ENCODE measurements at places on chromosomes 6 and 20.

- no peak for DNase-seq
These were observed 689.4 kb upstream of the MAP3K7 start for GRCh38 chr6:91276315-91276714.

GRCh38 chr6:151716526-151716932, 91.0 kb upstream of the ESR1 start:
- peak; percentile 11 for DNase-seq

- DNase-seq, result no peak
These were observed 199.0 kb downstream of the SOD2 start for GRCh38 chr6:159493898-159494585.

GRCh38 chr6:54095723-54096122, 15.5 kb upstream of the MLIP start:
- DNase-seq, result no peak

GRCh38 chr6:15349379-15349778, 103.5 kb downstream of the JARID2 start:
- DNase-seq, result no peak

GRCh38 chr6:4920914-4921410, 82.9 kb downstream of the RPP40 start:
- DNase-seq, result no peak

GRCh38 chr6:32833664-32834063, 4.9 kb downstream of the TAP2 start:
- no peak for DNase-seq

- no peak for DNase-seq
These were observed 73.2 kb downstream of the ROS1 start for GRCh38 chr6:117352466-117353081.

DNA sequence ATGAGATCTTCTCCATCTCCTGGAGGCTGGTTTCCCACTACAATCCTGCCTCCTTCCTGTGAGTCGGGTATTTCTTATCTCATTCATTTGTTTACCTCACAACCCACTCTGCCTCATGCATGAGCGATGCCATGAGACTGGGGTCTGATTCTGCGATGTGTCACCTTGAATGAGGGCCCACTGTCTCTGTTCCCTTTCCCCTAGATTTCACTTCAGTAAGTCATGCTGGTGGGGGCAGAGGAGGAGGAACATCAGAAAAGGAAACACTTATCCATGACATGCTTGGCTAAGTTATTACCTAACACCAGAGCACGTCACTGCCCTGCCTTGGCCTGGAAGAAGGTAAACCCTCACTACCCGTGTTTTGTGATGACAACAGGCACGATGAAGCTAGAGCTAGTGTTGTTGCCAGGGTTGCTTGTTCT, 337.4 kb upstream of the PRDM1 start:
- DNase-seq, result no peak

DNA sequence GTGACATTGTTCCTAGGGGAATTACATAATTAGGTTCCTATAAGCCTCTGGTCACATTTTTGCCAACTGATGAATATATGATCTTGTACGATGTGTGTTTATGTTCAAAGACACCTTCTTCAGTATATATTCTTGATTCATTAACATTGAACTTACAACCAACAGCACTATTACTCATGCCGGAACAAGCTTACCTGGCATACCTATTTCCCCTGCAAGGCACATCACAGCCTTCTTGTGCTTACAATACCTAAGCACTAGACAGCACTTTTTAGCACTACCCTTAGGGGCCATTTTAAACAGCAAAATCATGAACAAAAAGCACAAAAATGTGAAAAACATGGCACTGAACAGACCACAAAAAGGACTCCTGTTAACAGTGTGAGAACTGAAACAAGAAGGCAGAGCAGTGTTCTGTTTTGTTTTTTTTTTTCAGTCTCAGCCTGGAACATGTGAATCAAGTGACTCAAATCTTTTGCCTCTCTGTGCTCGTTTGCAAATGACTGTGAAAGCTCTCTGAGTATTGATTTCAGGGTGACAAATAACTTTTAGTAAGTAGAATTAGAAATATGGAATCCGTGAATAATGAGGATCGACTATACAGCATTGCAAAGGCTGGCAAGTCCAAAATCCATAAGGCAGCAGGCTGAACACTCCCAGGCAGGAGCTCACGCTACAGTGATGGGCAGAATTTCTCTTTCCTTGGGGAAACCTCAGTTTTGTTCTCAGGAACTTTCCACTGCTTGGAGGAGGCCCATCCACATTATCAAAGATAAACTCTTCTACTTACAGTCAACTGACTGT, 102.3 kb upstream of the TSHZ2 start:
- no peak for DNase-seq

DNA sequence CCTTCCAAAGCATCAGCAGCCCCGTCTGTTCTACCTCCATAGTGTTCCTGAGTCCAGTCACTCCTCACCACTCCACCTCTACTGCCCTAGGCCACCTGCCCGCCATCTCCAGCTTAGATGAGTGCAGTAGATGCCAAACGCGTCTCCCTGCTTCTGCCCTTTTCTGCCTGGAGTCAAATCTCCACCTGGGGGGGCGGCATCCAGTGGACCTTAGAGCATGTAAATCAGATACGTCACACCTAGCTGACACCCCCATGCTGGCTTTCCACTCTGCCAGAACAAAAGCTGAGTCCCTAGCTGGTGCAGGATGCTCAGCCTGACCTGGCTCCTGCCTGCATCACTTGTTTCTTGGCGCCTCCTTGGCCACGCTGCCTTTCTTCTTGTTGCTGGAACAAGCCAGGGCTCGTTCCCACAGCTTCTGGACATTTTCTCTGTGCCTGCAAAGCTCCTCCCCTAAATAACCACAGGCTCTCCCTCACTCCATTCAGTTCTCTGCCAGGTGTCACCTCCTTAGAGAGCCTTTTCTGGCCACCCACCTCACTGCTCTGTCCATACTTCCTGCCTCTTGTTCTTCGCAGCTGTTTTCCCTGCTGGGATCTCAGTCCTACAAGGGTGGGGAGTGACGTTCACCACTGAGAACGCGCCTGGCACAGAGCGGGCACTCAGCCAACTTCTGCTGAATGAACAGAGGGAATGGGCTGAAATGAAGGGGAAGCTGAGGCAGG, 5.8 kb downstream of the DDR1 start:
- no peak for DNase-seq

DNA sequence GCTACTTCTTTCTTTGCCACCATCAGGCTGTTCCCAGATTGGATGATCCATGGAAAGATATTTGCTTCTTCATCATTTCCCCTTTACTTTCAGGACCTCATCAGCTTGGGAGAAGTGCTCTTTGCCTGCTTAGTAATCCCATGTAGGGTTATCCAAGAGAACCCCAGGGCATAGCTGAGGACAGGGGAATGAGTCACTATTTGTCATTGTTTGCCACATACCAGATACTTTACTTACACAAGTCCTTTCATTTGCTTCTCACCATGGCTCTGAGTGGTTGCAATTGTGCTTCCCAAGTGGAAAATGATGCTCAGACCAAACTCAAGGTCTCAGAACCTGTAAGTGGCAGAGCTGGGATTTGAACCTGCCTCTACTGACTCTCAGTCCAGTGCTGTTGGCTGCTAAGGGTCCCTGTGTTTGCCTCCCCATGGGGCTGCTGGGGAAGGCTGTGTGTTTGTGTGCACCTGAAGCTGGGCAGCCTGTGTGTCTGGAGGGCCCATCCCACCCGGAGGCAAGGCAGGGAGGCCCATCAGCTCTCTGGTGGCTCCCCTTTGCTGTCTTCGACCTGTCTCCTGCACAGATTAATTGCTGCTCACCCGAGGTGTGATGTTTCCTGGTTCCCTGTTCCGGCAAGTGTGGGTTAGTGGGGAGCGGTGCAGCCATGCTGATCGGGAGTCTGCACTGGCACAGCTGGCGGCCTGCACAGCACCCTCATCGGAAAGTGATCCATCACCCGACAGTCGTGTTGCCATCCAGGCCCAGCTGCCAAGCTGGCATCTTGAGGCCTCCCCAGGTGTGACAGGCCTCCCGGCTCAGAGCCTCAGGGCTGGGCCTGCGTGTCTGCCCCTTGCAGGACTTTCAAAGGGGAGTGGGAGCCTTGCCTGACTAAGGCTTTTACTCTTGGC, 228.8 kb downstream of the DHX35 start:
- DNase-seq, result no peak

GRCh38 chr6:11770546-11771466, 7.8 kb downstream of the ADTRP start:
- DNase-seq, result peak; percentile 56

GRCh38 chr6:17318435-17319165, 37.4 kb downstream of the RBM24 start:
- peak; percentile 31 for DNase-seq

- DNase-seq, result no peak
These were observed 25.7 kb downstream of the HMGN3 start for GRCh38 chr6:79208816-79209215.

- DNase-seq, result peak; percentile 40
These were observed 31.5 kb downstream of the NINL start for GRCh38 chr20:25553819-25554296.

GRCh38 chr6:112911959-112912358, 564.8 kb downstream of the RFPL4B start:
- DNase-seq, result no peak

DNA sequence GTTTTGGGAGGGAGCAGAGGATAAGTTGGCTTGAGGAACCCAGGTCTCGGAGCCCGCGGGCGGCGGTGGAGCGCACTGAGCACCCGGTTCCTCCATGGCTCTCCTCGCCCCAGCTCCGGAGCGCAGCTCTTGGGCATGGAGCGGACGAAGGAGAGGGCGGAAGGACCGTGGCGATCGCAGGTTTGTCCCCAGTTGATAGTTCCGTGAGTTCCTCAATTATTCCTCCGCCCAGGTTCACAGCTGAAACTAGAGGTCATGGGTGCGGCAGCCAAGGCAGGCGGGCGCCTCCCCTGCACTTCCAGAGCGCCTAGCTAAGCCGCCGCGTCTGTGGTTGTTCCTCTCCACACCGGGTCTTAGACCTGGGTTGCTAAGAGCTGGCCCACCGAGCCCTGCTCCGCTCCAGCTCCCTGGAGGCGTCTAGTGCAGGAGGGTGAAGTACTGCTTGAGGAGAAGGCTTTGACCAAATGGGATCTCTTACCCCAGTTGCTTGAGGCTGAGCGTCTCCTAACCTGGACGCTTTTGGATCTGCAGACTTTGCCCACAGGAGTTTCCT, at the start of gene HTR1B:
HTR1B (minus strand) TSS at position 184 of the 553 bp plus-strand sequence; CDS start at position 96, 88 bp downstream.
- DNase-seq, result no peak

- no peak for DNase-seq
These were observed 11.7 kb upstream of the PRIM2 start for GRCh38 chr6:57305761-57306160.

GRCh38 chr6:90146921-90147649, 149.6 kb downstream of the BACH2 start:
- no peak for DNase-seq

DNA sequence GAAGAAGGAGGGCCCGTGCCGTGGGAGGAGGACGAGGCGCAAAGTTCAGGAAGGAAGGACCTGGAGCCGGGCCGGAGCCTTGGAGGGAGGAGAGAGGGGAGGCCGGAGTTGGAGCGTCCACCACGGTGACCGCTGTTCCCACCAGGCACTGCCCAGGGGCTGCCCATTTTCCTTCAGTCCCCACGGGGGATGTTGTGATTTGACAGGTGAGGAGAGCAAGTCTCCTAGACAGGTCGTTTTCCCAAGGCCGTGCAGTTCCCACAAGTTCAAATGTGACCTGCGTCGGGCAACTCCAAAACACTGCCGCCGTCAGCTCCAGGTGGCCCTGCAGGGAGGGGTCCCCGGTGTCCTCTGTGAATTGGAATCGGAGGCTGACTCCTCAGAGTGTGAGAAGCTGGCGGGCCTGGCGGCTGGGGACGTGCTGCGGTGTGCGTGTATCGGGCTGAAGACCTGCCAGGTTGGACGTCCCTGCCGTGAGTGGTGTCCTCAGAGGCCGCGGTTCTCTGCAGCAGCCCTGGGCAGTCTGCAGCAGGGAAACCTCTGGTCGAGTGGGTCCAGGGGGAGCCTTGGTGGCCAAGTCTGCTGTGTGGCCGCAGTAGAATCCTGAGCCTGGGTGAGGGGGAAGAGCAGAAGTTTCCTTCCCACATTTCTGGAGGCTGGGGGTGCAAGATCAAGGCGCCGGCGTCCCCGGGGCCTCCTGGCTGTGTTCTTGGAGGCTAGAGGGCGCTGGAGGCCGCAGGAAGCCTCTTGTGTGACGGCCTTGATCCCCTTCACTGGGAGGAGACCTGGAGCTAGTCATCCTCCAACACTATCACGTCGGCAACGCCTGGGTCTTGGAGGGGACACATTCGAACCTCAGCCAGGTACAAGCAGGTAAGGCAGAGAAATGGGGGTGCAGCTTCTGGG, 115.1 kb upstream of the FRMD1 start:
- DNase-seq, result no peak

DNA sequence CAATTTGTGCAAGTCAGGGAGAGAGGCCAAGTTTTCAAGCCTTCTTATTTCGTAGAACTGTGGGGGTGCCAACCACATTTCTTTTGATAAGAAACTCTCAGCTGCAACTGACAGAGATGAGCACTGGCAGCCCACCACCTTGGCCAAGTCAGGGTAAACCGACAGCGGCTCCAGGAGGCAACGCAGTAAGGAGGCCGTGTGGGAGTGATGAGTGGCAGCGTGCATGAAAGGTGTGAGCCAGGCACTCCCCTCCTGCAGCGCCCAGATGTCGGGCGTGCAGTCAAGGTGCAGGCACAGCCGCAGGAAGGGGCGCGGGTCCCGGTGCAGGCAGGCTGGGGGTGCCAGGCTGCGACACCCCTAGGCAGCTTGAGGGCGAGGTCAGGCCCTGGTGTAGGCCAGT, 49.2 kb upstream of the HDAC2 start:
- DNase-seq, result no peak

- peak; percentile 78 for DNase-seq
These were observed 26.7 kb downstream of the SAYSD1 start for GRCh38 chr6:39088331-39088730.

DNA sequence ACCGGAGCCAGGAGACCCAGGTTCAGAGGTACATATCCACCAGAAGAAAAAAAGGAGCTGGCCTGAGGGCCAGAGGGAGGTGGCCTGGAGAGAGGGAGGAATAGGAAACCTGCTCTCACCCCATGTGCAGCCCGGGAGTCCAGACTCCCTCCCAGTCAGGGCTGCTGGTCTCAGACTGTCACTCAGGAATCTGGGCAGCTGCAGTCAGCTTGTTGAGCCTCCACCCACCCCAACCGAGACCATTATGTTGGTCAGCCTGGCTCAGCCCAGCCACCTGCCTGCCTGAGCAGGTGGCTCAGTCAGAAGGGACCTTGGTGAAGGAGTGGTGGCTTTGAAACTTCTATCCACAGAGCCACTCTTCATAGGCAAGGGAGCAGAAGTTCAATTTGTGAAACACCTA, 53.3 kb upstream of the EPB41L1 start:
- peak; percentile 32 for DNase-seq

- no peak for DNase-seq
These were observed 75.6 kb upstream of the GNRH2 start for GRCh38 chr20:2967841-2968240.

DNA sequence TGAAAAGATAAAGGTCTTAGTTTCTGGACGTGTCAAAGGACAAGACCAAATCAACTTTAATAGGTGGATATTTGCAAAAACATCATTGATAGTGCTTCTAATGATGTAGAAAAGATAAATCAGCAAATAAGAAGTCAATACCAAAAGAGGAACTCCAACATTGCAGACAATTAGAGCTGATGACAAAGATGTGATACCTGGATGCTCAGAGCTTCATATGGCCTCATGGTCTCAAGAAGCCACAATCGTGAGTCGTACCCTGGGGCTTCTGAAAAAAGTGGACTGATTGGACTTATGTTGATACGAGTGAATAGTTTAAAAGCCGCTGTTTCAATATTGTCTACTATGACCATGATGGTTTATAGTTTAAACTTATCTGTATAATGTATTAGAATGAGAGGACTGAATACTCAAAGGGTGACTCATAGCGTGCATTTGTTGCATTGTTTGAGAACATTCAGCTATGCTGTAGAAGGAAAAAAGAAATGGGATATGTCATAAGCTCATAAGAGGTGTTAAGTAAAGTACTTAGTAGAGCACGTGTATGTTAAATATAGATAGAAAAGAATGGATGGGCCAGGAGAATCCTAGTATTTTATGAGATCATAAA, 54.6 kb upstream of the RIPOR2 start:
- no peak for DNase-seq

Measured in eye (tissue), 1 donor.